DMS153 (cell line): ENCODE measurements at places on chromosomes 2 and 18.

DNA sequence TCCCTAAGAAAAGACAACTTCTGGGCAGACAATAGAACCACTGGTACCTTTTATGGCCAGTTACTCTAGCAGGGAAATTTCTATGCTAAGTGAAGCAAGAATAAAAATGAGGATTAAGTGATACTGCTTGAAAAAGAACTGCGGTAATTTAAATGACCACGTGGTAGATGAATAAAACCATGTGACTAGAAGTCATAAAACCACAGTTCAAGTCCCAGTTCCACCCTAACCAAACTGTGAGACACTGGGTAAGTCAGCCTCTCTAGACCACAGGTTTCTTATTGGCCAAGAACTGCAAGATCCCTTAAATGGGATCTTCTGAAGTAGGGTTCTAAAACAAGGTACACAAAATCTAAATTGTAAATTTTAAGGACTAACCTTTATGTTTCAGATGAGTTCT lies 12.7 kb downstream of the TMEM237 start:
- DNase-seq, result no peak

- no peak for DNase-seq
Measured at GRCh38 chr2:8138923-8139667, 542.8 kb upstream of the ID2 start.

GRCh38 chr2:37555457-37555856 lies 116.0 kb downstream of the CDC42EP3 start:
- DNase-seq, result no peak

GRCh38 chr2:153373510-153374279 lies 104.9 kb downstream of the RPRM start:
- no peak for DNase-seq

DNA sequence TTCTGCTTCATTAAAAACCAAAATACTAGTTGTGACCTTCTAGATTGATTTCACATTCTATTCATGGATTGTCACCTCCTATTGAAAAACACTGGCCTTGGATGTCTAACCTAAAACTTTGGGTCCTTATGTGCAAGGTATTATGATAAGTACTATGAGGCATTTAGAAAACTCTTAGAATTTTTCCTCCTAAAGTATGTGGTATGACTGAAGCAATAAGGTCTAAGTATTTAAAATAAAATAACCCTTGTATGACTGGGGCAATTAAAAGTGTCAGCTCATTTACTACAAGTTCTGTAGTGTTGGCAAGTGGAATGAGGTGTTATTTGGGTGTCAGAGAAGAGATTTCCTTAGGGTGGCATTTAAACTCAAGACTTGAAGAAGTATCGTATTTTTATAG lies 15.1 kb downstream of the KCMF1 start:
- no peak for DNase-seq

- DNase-seq, result no peak
Measured at GRCh38 chr2:117086943-117087250, 727.6 kb upstream of the DDX18 start.

GRCh38 chr18:48862678-48863270 lies 88.0 kb downstream of the SMAD7 start:
- DNase-seq, result no peak

- DNase-seq, result no peak
Measured at GRCh38 chr18:61710082-61710620, 182.7 kb downstream of the RNF152 start.

DNA sequence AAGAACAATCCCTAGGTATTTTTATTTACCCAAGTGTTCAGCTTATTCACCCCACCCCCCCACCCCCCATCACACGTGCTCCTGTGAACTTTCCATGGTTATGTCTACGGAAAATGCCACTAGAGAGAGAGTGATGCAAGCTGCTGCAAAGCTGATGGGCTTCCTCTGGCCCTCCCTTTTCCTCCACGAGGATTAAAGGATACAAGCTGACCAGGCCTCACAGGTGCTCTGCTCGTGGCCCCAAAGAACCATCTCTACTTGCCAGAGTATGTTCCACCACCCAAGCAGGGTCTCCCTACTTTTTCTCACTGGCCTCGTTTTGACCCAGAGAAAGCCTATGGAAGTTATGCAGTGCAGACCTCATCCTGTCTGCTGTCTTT lies 342.6 kb downstream of the CELF4 start:
- no peak for DNase-seq

DNA sequence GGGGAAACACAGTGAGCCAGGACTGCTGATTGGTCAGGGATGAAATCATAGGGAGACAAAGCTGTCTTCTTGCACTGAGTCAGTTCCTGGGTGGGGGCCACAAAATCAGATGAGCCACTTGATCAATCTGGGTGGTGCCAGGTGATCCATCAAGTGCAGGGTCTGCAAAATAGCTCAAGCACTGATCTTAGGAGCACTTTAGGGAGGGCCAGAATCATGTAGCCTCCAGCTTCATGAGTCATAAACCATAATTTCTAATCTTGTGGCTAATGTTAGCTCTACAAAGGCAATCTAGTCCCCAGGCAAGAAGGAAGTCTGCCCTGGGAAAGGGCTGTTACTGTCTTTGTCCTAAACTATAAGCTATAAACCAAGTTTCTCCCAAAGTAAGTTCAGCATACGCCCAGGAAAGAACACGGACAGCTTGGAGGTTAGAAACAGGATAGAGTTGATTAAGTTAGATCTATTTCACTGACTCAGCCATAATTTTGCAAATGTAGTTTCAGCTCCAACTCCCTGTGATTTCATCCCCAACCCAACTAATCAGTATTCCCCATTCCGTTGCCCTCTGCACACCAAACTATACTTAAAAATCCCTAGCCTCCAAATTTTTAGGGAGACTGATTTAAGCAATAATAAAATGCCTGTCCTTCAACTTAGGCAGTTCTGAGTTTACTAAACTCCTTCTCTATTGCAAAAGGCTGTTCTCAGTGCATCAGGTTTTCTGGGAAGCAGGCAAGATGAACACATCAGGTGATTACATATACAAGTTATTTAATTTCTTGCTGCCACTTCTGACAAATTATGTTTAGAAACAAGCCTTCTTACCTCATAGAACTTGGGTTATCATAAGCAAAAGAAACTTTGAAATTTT lies 226.9 kb upstream of the SPOPL start:
- no peak for DNase-seq

- no peak for DNase-seq
Measured at GRCh38 chr18:29779096-29779495, 1263.4 kb downstream of the DSC3 start.

- DNase-seq, result no peak
Measured at GRCh38 chr18:2244641-2245040, 326.7 kb downstream of the METTL4 start.

DNA sequence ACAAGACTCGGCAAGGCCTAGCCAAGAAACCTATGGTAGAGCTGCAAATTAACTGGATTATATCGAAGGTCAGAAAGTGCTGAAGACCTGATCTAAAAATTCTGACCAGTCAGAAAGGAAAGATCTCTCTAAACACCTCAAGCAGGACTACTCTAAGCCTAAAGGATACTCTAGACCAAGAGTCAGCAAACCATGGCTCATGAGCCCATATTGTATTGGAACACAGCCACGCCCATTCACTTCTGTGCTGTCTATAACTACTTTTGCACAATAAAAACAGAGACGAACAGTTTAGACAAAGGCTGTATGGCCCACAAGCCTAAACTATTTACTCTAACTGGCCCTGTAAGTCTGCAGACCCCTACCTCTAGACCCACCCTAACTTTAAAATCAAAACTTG lies 18.7 kb downstream of the RTN4 start:
- no peak for DNase-seq

DNA sequence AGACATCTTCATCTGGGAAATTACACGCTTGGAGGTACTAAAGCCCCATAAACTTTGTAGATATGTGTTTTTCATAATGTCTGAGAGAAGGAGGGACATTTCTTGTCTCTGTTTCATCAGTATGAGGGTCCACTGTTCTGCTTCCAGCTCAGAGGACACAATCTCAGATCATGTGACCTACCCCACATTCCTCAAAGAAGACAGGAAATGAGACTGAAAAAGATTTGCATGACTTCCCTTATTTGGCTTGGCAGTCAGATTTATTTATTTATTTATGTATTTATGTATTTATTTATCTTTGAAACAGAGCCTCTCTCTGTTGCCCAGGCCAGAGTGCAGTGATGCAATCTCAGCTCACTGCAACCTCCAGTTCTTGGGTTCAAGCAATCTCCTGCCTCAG lies 463.7 kb upstream of the RGPD4 start:
- DNase-seq, result no peak

DNA sequence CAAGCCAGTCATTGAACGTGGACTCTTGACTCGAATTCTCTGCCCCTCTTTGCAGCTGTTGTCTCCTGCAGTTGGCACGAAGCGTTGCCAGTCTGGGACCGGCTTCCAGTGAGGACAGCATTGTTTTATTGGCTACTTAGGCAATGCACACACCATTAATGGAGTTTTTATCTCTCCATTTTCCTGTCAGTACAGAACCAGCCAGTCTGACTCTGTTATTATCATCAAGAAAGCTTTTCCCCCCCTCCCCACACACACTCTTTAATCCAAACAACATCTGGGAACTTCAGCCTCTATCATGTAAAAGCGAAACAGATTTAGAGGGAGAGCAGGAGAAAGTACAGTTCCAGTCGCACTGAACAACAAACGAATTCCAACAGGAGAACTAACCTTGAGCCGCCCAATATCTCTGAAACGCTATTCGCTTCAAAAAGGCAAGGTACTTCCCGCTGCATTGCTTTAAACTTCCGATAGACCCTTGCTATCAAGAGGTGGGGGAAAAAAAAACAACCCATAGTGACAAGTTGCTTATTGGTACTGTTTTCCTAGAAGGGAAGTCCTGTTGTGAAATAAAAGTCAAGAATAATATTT lies 38.2 kb downstream of the ACVR1 start:
- peak; percentile 54 for DNase-seq
